WTC11 (cell line): ENCODE measurements at places on chromosomes 3 and 15. TPM values are rescaled to one million over a fixed set of nuclear protein-coding genes. Genes with fewer than 3 reads are reported as not detected.
A peak's percentile ranks its signal among the peaks of the same experiment; 100 is the strongest.

DNA sequence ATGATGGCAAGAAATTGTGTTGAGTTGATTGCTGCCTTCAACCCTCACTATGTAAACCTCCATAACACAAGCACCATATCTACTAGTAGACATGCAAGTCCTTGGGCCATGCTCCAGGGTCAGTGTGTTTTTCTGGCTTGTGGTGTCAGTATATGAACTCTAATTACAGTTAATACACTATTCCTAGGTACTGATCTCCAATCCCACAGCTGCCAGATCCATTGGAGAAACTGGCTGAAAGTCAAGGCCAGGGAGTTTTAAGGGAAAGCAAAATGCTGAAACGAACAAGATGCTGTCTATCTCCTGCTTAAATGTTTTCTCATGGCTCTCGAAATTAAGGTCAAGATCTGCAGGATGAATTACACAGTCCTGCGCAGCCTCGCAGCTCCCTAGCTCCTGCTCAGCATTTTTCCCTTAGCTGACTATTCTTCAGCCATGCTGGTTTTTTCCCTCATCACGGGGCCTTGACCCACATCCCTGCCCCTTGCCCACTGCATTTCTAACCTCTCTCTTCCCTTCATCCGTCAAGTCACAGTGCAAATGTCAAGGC, 425.0 kb upstream of the ADAMTS9 start:
- DNase-seq, result no peak

DNA sequence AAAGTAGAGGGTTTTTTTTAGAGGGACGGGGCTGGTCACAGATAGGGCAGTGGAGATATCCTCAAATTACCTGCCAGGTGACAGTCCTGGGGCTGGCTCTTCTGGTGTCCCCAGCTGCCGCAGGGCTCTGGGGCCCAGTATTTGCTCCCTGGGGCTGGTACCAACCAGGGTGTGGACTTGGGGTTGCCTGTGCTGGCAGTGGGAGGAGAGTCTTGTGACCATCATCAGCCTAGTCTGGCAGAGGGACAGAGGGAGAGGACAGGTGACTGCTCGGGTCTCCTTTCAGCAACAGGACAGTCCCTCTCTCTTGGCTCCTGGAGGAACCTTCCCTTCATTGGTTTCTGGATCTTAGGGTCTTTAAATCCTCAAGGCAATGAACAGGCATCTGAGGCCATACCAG, 7.9 kb upstream of the RPP14 start:
- no peak for DNase-seq

DNA sequence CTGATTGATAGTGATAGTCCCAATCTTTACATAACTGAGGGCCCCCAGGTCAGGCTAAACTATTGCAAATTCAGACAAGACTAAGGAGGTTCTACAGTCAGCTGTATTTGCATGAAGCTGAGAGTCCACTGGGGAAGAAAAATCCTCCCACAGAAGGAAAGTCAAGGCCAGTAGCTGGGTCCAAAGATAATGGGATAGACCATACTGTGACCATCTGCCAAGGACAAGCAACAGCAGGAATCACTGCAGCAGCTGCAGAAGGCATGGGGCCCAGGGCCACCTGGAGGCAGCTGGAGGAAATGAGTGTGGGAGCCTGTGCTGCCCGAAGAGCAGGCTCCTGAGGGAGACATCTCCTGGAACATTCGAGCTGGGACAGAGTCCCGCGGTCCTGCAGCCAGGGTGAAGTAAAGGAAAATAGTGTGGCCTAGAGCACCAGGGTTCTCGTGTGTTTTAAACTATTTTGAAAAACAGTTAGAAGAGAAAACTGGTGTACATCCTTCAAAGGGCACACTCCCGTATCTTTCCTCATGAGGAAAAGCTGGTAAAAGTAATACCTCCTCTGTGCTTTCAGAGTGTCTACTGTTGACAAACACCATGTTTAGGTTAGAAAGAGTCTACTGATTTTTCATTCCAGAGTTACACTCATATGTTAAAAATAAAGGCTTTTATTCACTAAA, 13.2 kb upstream of the TMEM212 start:
- DNase-seq, result peak; percentile 78

DNA sequence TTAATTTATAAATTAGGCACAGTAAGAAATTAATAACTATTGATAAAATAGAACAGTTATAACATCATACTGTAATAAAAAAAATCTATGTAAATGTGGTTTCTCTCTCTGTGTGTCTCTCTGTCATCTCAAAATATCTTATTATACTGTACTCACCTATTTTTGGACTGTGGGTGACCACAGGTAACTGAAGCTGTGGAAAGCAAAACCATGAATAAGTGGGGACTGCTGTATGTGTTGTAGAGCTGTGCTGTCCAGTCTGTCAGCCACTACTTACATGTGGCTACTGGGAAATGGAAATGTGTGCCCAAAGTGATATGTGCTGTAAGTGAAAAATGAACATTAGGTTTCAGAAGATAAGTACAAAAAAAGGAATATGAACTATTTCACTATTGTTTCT, 145.5 kb downstream of the CNTN4 start:
- DNase-seq, result no peak

The FRMD5 gene
- total RNA-seq, result 10.5 to 14.1 TPM (median 10.5 TPM) in 3 replicates

The NRG4 gene
- 0.18 to 0.55 TPM in 2 of 3 replicates, not detected in the other for total RNA-seq
